ENCODE measurements at places on chromosomes 4 and X. TPM values are rescaled to one million over a fixed set of nuclear protein-coding genes. Genes with fewer than 3 reads are reported as not detected.

Gene ATP2B3
- total RNA-seq, result not detected

Gene TRAM1L1
- 1.2 TPM for total RNA-seq

Gene ADAM29
- not detected for total RNA-seq

Gene GPC3
- 1.6 TPM for total RNA-seq

Gene FAM149A
- 5.0 TPM for total RNA-seq

Gene GAGE1
- not detected for total RNA-seq

Gene SULT1B1
- total RNA-seq, result 53.1 TPM

Gene LRIT3
- total RNA-seq, result 0.94 TPM

Gene DMRTC1
- not detected for total RNA-seq

Gene F8A2
- total RNA-seq, result not detected

Gene MAGEB1
- total RNA-seq, result not detected
